ENCODE measurements at places on chromosomes 4 and X. TPM values are rescaled to one million over a fixed set of nuclear protein-coding genes. Genes with fewer than 3 reads are reported as not detected.

Gene CLDN2
- not detected for total RNA-seq

Gene CFAP99
- total RNA-seq: not detected

Gene GPR78
- 2.6 TPM for total RNA-seq

Gene WAS
- 0.12 TPM for total RNA-seq

Gene AIFM1
- total RNA-seq: 42.2 TPM

Gene AMOT
- total RNA-seq: 5.4 TPM
